T-cell (primary cell): ENCODE measurements at places on chromosomes 11 and 22.

- DNase-seq, result no peak
These were observed 10.9 kb downstream of the GAB2 start for GRCh38 chr11:78406568-78407196.

DNA sequence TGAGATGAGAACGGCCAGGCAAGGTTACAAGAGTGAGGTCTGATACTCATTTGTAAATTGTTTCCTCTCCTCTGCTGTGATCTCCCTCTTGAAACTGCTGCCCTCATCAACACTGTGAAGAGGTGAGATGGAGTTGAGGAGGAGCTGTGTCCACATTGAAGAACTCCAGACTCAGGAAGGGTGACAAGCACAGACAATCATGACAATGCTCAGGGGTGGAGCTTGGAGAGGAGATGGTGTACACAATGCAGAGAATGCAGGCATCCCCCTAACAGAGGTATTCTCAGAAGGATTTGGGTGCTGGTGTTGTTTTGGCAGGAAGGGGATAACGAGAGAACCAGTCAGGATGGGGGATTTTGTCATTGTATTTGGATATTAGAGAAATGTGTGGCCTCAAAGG is 21.5 kb upstream of the MMP7 start:
- DNase-seq, result no peak

DNA sequence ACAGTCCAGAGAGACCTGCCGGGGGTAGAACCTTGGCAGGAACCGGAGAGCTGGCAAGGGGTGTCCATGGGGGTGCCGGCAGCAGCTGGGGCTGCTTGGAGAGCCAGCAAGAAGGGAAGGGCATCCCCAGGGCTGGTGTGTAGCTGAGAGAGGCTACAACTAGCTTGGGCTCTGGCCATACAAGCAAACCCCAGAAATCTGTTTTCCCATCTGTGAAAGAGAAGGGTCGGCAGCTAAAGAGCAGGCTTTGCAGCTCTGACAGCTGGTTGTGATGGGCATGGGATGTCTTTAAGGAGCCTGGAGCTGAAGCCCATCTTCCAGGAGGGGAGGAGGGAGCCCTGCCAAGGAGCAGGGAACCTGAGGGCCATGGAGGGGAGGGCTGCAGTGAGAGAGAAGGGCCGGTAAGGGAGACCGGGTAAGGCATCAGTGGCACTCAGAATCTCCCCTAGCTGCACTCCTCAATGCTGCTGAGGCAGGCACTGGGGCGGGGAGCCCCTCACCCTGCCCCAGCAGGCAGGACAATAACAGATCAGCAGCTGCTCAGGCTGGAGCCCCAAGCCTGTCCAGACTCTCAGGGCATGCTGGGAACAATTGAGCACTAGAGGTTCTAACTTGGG is 3.9 kb downstream of the CHST1 start:
- DNase-seq, result no peak

DNA sequence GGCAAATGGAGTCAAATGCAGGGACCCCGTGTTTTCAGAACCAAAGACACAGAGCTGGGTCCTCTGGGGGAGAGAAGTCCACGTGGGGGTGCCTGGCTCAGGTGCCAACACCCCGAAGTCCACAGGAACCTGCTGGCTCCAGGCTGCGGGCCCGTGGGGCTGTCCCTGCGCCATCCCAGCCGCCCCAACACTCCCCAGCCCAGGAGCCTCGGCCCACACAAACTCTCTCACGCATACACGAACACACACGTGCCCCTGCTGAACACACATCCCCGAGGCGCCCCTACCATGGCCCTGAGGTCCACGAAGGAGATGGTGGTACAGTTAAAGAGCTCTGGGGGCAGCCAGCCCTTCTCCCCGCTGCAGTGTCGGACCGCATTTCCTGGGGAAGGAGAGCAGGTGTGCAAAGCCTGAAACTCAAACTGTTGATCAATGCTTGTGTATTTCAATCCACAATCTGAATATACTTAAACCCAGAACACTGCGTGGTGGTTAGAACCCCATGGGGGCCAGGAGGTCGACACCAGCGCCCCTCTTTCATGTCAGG is 54.7 kb downstream of the TRMU start:
- DNase-seq, result no peak
